ENCODE measurements at places on chromosomes 12 and 14. TPM values are rescaled to one million over a fixed set of nuclear protein-coding genes. Genes with fewer than 3 reads are reported as not detected.

- no peak overlapping the region for H3K4me3 ChIP-seq
- no peaks in the 10 kb centered on the region for H3K27me3 ChIP-seq
- H3K27ac ChIP-seq: no peak overlapping the region
These were observed 6.2 kb downstream of the DTX1 start for GRCh38 chr12:113062502-113063395.

ZNF385A gene
- polyA plus RNA-seq: 3.6 TPM

PMCH gene
- not detected for polyA plus RNA-seq

KLHL33 gene
- polyA plus RNA-seq: 0.12 TPM

GRCh38 chr14:87869619-87870583, 123.1 kb downstream of the GALC start:
- no peak overlapping the region for H3K4me3 ChIP-seq
- H3K36me3 ChIP-seq: no peaks in the 10 kb centered on the region
- no peaks in the 10 kb centered on the region for H3K27me3 ChIP-seq

DNA sequence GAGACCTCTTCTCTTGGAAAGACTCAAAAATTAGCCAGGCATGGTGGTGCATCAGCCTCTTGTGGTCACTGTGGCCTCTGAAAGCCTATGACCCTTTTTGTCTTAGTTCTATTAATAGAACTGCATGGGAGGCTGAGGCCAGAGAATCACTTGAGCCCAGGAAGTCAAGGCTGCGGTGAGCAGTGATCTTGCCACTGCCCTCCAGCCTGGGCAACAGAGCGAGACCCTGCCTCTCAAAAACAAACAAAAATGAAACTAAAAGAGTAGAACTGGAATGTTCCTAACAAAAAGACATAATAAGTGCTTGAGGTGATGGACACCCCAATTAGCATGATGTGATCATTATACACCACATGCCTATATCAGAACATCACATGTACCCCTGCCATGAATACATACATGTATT, 197.0 kb upstream of the EEA1 start:
- H3K4me3 ChIP-seq: no peak overlapping the region
- no peaks in the 10 kb centered on the region for H3K4me1 ChIP-seq
- no peaks in the 10 kb centered on the region for H3K36me3 ChIP-seq
- DNase-seq: no peak

- peaks cover 28% of the 10 kb centered on the region for H3K4me1 ChIP-seq
- no peaks in the 10 kb centered on the region for H3K36me3 ChIP-seq
- peak; percentile 43 for DNase-seq
- no peak overlapping the region for H3K4me3 ChIP-seq
- H3K27me3 ChIP-seq: no peaks in the 10 kb centered on the region
- peak overlapping the region; percentile 80 for H3K27ac ChIP-seq
These were observed 12.1 kb upstream of the LTA4H start for GRCh38 chr12:96047229-96048211.

DCN gene
- 41.1 TPM for polyA plus RNA-seq

EFS gene
- polyA plus RNA-seq: 3.0 TPM

DNA sequence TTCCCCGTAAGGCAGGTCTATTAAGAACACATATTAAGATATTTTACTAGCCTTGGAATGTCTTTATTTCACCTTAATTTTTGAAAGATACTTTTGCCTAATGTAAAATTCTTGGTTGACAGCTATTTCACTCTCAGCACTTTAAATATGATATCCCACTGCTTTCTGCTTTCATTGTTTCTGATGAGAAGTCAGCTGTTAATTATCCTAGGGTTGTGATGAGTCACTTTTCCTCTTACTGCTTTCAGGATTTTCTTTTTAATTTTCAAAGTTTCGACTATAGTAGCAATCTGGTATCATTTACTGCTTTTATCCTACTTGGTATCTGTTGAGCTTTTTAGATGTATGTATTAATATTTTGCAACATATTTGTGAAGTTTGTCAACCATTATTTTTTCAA, 578.9 kb upstream of the ATP2B1 start:
- H3K4me1 ChIP-seq: no peaks in the 10 kb centered on the region
- DNase-seq: no peak
- no peak overlapping the region for H3K4me3 ChIP-seq

CAPZA3 gene
- polyA plus RNA-seq: 1.2 TPM

DNA sequence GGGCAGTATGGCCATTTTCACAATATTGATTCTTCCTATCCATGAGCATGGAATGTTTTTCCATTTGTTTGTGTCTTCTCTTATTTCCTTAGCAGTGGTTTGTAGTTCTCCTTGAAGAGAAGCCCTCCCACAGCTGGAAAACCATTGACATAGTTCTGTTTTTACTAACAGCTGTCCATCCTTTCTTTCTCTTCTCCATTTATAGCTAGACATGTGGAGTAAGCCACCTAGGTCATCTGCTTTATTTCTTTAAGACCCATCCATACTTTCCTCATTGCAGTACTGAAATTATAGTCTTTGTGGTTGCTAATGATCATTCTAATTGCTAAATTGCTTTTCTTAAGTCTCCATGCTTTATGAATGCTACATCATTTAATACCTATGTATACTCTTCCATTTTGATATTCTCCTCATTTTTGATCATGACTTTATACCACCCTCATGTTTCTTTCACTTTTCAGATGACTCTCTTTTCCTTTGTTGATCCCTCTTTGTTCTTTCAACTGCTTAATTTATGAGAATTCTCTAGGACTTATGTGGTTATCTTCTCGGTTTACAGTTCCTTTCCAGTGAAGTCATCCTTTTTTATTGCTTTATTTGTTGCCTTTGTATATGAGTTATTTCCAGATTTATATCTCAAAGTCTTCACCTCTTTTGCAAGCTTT, 114.2 kb downstream of the PCNX1 start:
- no peaks in the 10 kb centered on the region for H3K4me1 ChIP-seq
- H3K27me3 ChIP-seq: no peaks in the 10 kb centered on the region
- H3K36me3 ChIP-seq: no peaks in the 10 kb centered on the region

SERPINA9 gene
- not detected for polyA plus RNA-seq

GPRC5A gene
- polyA plus RNA-seq: 1.1 TPM

GRCh38 chr12:16675438-16675837, 69.5 kb upstream of the LMO3 start:
- no peak overlapping the region for H3K4me3 ChIP-seq
- no peaks in the 10 kb centered on the region for H3K4me1 ChIP-seq
- no peaks in the 10 kb centered on the region for H3K36me3 ChIP-seq

GRCh38 chr14:77752799-77753516, 8.0 kb downstream of the SNW1 start:
- H3K36me3 ChIP-seq: no peaks in the 10 kb centered on the region
- H3K4me3 ChIP-seq: no peak overlapping the region
- DNase-seq: no peak
- H3K27me3 ChIP-seq: no peaks in the 10 kb centered on the region

SERPINA1 gene
- 45.7 TPM for polyA plus RNA-seq

INHBC gene
- not detected for polyA plus RNA-seq

EML5 gene
- polyA plus RNA-seq: 1.4 TPM

- peaks cover 3% of the 10 kb centered on the region for H3K36me3 ChIP-seq
- no peak for DNase-seq
- H3K27me3 ChIP-seq: no peaks in the 10 kb centered on the region
- no peak overlapping the region for H3K4me3 ChIP-seq
These were observed 32.9 kb downstream of the TCHP start for GRCh38 chr12:109932878-109933503.

DNA sequence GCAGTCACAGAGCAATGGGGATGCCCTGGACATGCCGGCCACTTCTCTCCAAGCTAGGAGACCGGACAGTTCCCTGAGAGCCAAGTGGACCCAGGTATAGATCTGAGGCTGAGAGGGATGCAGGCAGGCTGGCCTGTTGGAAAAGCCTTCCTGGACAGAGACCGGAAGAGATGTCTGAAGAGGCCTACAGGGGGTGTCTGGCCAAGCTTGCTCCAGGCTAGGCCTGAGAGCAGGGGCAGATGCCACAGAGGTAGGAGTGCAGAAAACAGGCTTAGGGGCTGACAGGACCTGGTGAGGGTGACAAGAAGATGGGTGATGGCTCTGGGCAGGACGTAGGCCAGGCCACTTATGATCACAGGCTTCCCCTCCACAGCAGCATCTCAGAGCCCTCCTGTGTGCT, 30.2 kb downstream of the ARL6IP4 start:
- H3K4me1 ChIP-seq: no peaks in the 10 kb centered on the region
- H3K4me3 ChIP-seq: no peak overlapping the region
- H3K27ac ChIP-seq: no peak overlapping the region
- DNase-seq: no peak

DNA sequence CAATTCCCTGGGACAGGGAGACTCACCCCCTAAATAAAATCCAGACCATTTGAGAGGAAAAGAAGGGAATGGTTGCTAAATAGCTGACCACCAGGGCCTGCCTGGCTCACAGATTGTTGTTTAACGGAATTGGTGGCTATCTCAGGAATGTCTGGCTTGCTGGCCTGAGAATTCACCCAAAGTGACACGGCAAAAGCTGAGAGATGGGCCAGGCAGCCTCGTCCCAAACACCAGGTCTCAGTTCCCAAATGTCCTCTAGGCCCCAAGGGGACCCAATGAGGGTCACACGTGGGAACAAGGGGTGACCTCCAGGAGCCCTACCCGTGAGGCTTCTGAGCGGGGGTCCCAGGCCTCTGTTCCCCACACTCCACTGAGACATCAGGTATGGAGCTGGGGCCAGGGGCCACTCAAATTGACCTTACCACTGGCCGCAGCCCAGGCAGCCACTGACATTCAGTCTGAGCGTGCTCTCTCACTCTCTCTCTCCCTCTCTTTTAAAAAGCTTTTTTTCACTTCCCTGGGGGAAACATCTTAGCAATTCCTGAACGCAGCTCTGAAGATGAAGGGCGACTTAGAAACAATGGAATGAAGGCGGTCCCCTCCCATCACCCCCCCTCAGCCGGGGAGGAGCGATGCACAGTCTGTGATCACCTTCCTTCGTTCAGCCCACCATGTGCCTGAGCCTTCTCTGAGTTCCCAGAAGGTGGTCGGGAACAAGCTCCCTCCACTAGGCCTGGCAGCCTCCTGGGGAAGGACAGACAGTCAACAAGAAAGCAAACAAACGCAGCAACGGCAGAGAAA, 131.2 kb downstream of the SCARB1 start:
- no peak for DNase-seq
- H3K27me3 ChIP-seq: no peaks in the 10 kb centered on the region
- H3K4me1 ChIP-seq: peaks cover 6% of the 10 kb centered on the region
- H3K27ac ChIP-seq: peak overlapping the region; percentile 5

DNA sequence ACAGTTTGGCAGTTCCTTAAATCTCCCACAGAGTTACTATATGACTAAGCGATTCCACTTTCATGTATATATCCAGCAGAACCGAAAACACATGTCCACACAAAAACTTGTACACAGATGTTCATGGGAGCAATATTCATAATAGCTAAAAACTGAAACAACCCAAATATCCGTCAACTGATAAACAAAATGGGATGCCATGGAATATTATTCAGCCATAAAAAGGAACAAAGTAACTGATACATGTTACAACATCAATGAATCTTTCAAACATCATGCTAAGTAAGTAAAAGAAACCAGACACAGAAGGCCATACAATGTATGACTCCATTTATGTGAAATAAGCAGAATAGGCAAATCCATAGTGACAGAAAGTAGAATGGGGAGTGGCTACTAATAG, 80.2 kb upstream of the GPHB5 start:
- H3K27me3 ChIP-seq: no peaks in the 10 kb centered on the region
- H3K36me3 ChIP-seq: no peaks in the 10 kb centered on the region
- no peak overlapping the region for H3K27ac ChIP-seq
- DNase-seq: no peak
- no peak overlapping the region for H3K4me3 ChIP-seq

- no peak for DNase-seq
- no peak overlapping the region for H3K4me3 ChIP-seq
- H3K4me1 ChIP-seq: no peaks in the 10 kb centered on the region
These were observed 8.4 kb downstream of the PRKAG1 start for GRCh38 chr12:49010092-49010668.

DNA sequence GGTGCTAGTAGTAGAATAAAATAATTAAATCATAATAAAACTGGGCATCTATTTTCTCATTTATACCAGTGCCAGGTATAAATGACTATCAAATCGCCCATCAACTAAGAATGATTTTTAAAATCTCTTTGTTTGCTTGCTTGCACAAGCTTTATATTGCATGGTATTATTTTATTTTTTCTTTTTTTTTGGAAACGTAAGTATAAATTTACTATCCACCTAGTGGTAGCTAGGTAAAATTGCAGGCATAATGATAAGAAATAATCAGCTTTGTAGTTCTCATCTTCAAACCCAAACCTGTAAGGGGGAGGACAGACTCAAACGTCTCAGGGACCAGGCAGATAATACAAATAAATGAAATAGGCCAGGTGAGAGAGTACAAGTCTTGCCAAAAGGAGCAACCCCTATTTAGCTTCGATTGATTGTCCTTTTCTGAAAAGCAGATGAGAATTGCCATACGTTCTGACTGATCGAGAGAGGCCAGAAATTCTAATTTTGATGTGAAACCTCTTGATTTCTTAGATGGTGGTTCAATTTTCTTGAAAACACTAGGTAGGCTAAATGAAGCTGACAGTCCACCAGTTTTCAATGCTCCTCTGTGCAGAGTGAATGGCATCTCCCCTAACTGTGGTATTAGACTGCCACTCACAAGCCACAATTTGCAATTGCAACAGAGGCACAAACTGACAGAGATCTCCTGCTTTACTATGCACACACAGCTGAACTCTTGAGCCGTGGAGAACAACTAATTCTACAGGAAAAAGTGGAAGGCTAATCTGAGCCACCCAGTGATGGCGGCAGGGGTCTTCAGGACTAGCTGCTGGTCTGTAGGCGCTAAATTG, 189.3 kb downstream of the DACT1 start:
- H3K4me1 ChIP-seq: no peaks in the 10 kb centered on the region
- no peak for DNase-seq
- no peaks in the 10 kb centered on the region for H3K27me3 ChIP-seq
- H3K27ac ChIP-seq: no peak overlapping the region
- no peak overlapping the region for H3K4me3 ChIP-seq

- no peak overlapping the region for H3K27ac ChIP-seq
- H3K27me3 ChIP-seq: no peaks in the 10 kb centered on the region
- H3K4me3 ChIP-seq: no peak overlapping the region
- no peaks in the 10 kb centered on the region for H3K36me3 ChIP-seq
- no peaks in the 10 kb centered on the region for H3K4me1 ChIP-seq
- no peak for DNase-seq
These were observed 10.5 kb upstream of the OAS2 start for GRCh38 chr12:112967858-112968257.

- no peak for DNase-seq
- H3K27me3 ChIP-seq: no peaks in the 10 kb centered on the region
- no peaks in the 10 kb centered on the region for H3K4me1 ChIP-seq
These were observed 32.4 kb downstream of the ABCD2 start for GRCh38 chr12:39587225-39587624.

SYNDIG1L gene
- 2.5 TPM for polyA plus RNA-seq

RNF212B gene
- not detected for polyA plus RNA-seq

PTPN21 gene
- 7.2 TPM for polyA plus RNA-seq

SLC39A2 gene
- not detected for polyA plus RNA-seq

- no peaks in the 10 kb centered on the region for H3K27me3 ChIP-seq
- DNase-seq: no peak
- no peak overlapping the region for H3K4me3 ChIP-seq
- H3K27ac ChIP-seq: no peak overlapping the region
- H3K4me1 ChIP-seq: peaks cover 26% of the 10 kb centered on the region
These were observed 15.3 kb downstream of the UBE2N start for GRCh38 chr12:93426412-93426805.
